Stimulated activated CD4-positive, alpha-beta T cell treated with anti-CD3 and anti-CD28 coated beads, Interleukin-2, amount 100 ng/mL, for 48 hours (primary cell): ENCODE measurements at places on chromosomes 1 and 21.

DNA sequence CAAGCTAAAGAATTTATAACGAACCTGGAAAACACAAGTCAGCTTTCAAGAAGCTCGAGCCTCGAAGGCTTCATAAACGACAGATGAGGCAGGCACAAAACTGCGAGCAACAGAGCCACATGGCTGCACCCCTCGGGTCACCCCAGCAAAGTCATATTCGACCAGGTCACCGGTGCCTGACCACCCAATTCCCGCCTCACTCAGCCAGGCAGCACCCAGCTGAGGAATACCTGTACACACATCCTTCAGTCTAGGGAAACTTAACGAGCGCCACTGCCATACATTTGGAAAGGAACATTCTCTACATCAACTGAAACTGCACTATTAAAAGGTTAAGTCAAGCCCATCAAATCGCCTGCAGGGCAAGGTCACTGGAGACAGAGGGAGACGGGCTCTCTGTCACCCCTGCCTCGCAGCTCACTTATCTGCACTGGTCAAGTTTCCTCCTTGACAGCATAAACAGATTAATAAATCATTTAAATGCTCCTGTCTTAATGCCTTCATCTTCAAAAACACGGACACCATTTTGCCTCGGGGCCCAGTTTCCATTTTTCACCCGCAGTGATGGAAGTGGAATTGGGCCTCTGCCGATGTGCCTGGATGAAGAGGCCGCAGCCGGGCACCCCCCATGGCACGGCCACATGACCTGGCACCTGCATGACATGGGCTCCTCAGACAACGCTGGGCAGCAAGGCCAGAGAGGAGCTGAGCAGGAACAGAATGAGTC is 20.6 kb downstream of the NPHP4 start:
- DNase-seq = no peak

GRCh38 chr1:29754573-29755375 is 518.5 kb downstream of the PTPRU start:
- no peak for DNase-seq

- peak; percentile 71 for DNase-seq
Measured at GRCh38 chr1:10909697-10910680, 102.5 kb upstream of the TARDBP start.

DNA sequence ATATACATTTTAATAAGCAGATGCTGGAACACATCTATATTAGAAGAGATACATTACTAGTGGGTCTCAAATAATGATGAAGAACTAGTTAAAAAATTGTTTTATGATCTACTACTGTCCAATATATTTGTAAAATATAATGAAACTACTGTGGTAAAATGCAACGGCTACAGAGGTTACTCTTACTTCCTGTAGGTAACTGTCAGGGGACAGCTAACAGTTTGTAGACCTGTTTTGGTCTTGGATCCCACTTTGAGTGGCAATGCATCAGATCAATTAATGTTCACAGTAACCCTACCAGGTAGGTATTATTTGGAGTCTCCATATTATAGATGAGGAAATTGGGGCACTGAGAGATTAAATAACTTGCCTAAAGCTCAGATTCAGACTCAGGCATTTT is 26.7 kb upstream of the MYSM1 start:
- DNase-seq = no peak

DNA sequence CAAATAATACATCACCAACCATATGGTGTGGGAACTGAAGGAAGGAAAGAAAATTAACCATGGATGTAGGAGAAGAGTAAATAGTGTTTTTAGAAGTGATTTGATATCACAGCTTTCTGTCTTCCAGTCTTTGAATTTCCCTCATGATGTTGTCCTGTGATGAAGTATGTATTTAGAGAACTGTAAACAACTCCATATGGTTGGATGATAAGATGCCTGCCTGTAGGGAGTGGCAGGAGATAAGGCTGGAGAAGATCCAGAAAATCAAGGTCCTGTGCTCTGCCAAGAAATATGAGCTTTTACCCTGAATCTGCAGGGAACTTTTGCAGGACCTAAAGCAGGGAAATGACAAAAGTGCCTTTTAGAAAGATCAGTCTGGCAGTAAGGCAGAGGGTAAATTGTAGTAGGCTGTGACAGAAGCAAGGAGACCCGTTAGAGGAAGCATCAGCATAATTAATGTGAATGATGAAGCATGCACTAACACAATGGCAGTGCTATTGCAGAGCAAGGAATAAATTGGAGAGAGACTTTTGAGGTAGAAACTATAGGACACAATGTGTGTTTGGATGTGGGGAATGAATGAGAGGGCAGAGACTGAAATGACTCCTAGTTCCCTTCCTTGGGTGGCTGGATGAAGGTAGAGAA is 21.9 kb downstream of the CEPT1 start:
- DNase-seq = no peak

DNA sequence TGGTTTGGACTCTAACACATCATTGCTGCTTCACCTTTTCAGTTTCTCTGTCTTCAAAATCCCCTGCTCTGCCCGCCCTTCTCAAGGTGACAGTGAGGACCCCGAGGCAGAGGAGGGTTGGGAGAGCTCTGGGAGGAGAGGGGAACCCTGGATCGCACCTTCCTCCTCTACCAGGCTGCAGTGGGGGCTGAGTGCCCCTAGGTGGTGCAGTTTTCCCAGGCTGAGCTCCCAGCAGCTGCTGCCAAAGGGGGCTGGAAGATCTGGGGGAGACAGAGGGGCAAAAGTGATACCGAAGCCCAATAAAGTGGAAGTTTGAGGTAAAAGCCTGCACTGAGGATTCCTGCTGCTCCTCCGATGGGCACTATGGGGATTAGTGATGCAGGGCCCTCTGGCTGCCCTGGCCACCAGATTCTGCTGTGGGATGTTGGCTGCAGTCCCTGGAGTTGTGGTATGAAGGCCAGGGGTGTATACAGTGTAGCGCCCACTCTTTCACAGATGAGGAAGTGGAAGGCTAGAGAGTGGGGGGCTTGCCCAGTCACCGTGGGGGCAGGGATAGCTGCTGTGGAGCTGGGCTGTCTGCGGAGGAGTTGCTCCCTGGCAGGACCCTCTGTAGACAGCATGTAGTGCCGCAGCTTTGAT is 40.7 kb upstream of the SCMH1 start:
- peak; percentile 27 for DNase-seq

GRCh38 chr1:223715604-223716172 is 3.3 kb downstream of the CAPN2 start:
- DNase-seq = no peak
